ENCODE measurements at places on chromosomes 12 and 14. TPM values are rescaled to one million over a fixed set of nuclear protein-coding genes. Genes with fewer than 3 reads are reported as not detected.

The KRT2 gene
- total RNA-seq, result not detected

The KLRG1 gene
- total RNA-seq, result 0.29 TPM

The KRT82 gene
- total RNA-seq, result not detected

The GPR68 gene
- 6.1 TPM for total RNA-seq

The ALG10 gene
- total RNA-seq, result 4.6 TPM

The C2CD5 gene
- total RNA-seq, result 13.8 TPM

The REM2 gene
- not detected for total RNA-seq

The KITLG gene
- total RNA-seq, result 38.1 TPM

The SOAT2 gene
- total RNA-seq, result not detected

Measured in placental pericyte (primary cell).